ENCODE measurements at places on chromosomes 7 and 10.
A peak's percentile ranks its signal among the peaks of the same experiment; 100 is the strongest.

DNA sequence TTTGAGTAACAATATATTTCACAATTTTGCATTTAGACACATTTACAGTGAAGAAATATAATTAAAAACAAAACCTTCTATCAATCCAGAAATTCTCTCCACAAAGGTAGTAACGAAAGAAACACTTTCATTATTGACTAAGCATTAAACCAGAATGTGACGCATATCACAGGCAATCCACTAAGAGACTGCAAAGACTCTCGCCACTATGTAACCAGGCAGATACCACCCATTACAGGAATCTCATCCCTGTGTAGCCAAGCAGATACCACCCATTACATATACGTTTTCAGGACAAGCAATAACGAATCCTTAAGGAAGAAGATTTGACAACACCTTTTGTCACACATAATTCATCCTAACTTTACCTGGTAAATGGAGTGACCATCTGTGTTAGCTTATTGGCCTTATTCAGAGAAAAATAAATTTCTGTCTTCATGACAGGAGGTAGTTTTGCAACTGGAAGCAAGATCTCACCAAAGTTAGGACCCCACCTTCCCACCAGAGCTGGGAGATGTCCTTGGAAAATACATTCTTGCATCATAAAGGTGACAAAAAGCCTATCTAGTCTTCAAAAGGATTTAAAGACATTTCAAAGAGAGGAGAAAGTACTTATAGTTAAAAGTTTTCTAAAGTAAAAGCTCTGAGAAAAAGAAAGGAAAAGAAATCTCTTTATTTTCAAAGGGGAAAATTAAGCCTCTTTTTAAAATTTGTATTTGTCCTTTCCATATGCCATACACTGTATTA lies 30.8 kb downstream of the LRRC17 start:
- DNase-seq: no peak

DNA sequence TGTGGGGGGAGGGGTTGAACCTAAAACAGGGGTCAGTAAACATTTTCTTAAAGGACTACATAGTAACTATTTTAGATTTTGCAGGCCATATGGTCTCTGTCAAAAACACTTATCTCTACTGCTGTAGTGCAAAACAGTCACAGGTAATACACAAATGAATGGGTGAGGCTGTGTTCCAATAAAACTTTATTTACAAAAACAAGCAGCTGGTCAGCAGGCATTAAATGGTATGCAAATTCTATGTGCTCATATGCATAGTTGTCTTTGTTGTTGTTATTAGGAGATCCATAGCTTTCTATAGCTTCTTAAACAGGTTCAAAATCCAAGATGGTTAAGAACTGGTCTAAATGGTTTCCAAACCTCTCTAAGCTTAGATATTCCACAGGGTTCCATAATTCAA lies 302.6 kb downstream of the RNLS start:
- DNase-seq: no peak

DNA sequence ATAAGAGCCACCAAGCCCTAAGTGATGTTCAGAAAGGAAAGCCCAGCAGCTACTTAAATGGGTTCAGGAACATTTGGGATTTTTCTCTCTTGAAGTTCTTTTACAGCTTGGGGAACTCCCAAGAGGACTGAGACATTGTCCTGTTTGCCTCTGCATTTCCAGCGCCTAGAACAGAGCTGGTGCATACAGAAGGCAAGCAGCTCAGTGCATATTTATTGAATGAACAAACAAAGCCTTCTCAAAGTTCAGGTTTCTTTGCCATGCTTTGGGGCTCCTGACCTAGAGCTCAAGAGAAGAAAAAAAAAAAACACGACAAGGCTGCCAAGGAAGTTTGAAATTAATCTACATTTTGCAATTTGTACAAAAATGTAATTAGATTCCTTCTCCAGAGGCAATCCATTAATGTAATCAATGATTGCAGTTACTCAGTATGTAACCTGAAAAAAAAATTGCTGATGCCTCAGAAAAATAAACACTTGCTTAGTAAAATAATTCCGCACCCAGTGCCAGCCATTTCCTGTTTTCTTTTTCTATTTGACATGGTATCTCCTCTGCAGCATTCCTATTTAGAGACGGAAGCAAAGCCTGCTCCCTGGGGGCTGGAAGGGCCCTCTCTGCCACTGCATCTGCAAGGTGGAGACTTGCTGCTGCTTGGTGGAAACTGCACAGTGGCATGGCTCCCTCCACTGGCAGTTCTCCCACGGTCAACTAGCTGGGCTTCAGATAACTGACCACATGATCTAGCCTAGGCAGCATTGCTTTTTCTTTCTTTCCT lies 157.3 kb downstream of the TMEM178B start:
- DNase-seq: no peak

DNA sequence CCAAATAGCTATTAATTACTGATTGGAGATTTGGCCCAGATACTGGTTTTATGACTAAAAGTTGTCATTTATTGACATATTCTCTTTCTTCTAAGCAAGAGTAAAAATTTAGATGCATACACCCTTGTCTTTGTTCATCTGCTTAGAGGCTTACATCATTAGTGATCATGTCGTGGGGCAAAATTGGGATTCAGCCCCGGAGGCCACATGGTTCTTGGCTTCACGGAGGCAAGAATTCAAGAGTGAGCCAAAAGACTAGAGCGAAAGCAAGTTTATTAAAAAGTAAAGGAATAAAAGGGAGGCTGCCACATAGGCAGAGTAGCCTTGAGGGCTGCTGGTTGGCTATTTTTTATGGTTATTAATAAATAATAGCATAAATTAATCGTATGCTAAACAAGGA lies 41.1 kb downstream of the MINPP1 start:
- DNase-seq: no peak

GRCh38 chr10:75208181-75208580 lies 2.4 kb upstream of the VDAC2 start:
- no peak for DNase-seq

- DNase-seq: no peak
Observed at GRCh38 chr10:113027574-113028455, 77.8 kb downstream of the TCF7L2 start.

- DNase-seq: no peak
Observed at GRCh38 chr10:100129424-100129823, 47.8 kb upstream of the CPN1 start.

DNA sequence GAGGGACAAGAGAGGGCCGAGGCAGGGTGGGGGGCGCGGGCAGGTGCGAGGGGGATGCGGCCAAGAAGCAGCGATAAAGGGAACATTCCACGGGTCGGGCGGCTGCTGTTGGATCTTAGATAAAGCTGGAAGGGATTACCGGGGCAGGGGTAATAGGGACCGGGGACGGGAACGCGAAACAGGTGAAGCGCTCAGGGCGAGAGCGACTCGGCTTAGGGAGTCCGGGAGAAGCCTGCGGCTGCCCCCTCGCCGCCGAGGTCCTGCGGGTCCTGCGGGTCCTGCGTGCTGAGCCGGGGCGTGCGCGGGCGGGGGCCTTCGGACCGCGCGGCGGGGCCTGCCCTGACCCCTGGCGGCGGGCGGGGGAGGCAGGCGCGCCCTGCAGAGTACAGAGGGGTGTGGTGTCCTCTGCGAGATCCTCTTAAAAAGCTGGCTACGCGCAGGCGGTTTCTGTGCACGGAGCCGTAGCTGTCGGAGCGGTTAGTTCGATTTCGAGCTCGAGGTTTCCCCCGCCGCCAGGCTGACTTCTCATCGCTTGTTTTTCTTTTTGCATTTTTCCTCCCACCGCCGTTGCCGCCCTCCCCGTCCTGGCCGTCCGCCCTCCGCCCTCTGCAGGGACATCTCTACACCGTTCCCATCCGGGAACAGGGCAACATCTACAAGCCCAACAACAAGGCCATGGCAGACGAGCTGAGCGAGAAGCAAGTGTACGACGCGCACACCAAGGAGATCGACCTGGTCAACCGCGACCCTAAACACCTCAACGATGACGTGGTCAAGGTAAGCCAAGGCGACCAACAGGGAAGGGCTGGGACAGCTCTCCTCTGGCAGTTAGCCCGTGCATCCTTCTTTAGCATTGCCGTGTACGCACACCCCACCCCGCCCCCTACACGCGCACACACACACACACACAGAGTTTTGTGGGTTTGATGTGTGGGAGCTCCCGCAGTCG lies 1.4 kb downstream of the CAV1 start:
- peak; percentile 40 for DNase-seq

- no peak for DNase-seq
Observed at GRCh38 chr7:26930201-26930600, 65.8 kb upstream of the SKAP2 start.

DNA sequence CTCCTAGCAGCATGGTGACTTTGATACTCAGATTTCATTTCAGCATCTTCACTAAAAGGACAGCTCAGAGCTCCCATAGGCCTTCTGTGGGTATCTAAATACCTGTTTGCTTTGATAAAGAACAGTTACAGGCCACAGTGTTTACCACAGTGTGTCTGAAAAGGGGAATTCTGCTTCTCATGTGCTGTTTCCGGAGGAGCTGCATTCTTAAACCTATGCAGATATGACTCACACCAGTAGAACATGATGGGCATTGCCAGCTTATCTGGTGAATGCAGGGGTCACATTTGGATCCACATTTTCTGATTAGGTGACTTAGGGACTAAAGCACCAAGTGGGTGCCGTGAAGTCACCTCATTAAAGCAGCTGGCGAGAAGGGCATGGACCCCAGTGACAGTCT lies 52.6 kb downstream of the TRRAP start:
- no peak for DNase-seq

DNA sequence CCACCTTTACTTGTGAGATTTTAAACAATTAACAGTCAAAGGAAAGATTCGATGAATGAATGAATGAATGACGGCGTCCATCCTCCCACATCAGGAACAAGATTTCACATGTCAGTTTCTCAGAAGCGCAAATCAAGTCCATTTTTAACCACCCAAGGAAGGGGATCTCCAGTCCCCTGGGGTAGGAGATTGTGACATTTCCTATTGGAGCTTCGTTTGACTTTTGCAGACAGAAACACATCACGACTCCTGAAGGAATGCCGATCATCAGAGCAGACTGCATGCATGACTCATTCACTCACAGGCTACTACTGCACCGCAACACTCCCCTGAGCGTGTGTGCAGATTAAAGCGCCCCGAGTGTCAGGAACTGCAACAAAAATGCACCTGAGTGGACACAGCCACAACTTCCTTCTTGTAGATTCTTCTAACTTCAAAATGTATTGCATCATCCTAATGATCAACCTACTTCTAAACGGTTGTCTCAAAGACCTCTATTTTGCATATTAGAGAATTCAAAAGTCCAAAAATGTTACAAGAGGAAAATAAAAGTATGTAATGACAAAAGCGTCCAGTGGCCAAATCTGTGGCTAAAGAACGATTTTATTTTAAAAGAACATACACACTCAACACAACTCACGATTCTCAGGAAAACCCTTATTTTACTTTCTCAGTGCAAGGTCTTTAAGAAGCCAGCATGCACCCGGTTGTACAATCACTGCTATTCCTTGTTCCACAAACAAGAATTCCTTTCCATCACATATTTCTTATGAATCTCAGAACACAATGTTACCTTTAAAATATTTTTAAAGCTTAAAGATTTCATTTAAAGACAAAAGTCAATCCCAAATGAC lies 172.6 kb downstream of the FAM107B start:
- DNase-seq: peak; percentile 18

DNA sequence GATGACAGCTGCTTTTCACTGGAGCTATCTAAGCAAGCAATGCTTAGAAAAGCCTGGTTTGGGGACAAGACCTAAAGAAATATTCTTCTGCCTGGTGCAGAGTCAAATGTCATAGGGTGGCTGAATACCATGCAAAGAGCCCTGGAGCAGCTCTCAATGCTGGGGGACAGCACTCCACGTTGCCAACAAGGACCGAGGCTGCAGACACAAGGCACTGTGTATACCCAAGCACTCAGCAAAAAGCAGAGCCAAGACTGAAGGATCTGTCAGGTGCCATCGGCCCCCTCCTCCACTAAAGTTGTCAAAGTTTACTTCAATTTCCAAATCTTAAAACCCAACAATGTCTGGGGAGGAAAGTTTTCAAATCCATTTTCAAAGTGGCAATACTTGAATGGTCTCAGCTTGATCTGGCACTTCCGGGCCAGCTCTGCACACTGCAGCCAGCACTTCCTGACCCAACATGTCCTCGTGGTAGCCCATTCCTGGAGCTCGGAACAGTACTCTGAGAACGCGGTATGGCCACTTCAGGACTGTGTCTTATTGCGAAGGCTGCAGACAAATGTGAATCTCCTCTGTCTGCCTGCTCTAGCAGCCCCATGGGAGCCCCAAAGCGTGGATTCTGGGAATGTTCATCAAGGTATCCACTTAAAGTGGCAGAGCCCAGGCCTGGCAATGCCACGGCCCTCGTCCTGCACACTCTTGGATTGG lies 191.8 kb downstream of the TNS3 start:
- DNase-seq: no peak

- no peak for DNase-seq
Observed at GRCh38 chr10:114664127-114664526, 6.1 kb upstream of the ABLIM1 start.

Data from stimulated activated CD4-positive, alpha-beta T cell treated with anti-CD3 and anti-CD28 coated beads, TNF-alpha, amount 100 ng/mL, for 4 hours (primary cell).